Stimulated activated CD4-positive, alpha-beta T cell treated with anti-CD3 and anti-CD28 coated beads, Interleukin-12 subunit alpha, Interleukin-12 subunit beta, amount 100 ng/mL, for 24 hours (primary cell): ENCODE measurements at places on chromosomes 4 and X.

DNA sequence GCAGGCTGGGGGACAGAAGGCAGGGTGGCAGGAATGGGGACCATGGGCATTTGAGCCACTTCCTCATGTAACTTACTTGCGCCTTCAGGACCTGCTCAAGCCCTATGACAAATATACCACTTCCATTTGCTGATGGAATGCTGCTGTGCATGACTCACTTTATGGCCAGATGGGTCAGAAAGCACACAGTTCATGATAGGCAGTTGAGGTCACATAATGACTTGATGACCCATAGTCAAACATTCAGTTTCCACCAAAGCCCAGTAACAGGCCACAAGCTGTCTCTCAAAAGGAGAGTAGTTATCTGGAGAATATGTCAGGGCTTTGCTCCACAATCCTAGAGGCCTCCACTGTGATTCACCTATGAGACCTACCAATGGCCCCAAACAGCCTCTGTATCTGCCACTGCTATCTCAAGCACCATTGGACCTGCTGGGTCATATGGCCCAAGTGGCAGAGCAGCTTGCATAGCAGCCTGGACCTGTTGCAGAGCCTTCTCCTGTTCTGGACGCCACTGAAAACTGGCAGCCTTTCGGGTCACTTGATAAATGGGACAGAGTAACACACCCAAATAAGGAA, 5.3 kb upstream of the PAPSS1 start:
- DNase-seq = no peak

GRCh38 chr4:185013417-185014125, 4.7 kb upstream of the HELT start:
- DNase-seq = no peak

DNA sequence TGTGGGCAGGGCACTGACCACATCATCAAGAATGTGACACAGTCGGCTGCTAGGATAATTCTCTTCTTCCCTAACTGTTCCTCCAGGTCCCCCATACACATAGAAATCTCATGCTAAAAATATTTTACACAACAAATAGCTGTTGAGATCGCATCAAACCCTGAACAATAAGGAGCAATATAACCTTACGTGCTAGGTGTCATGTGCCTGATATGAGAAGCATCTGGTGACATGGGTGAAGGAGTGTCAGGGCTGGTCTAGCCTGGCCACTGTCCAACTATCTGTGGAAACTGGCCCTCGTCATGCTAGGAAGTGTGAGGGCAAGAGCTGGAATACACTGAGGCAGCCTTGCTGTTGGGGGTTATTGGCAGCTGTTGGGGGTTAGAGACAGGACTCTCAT, 167.3 kb upstream of the PGRMC2 start:
- DNase-seq = no peak

DNA sequence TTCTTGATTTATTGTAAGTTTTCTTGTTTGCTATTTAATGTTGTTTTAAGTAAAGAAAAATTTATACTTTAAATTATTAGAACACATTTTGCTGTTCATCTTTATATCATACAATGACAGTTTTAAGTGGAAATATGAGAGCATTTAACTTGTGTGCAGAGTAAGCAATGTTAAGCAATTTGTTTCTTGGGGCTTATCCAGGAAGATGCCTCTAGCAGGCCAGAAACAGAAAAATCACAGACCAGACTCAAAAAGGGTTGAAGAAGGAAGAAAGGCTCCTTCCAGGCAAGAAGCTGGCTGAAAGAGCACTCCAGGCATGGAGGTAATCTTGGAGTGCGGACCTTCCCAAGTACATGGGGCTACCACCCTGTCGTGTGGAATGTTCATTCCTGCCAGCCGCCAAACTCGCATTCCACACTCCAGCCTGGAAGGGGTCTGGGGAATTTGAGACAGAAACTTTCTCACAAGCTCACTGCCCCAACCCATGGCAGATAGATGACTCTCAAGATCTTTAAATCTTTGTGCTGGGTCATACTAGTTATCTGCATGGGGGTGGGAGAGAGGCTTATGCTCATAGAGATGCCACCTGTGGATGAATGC, 1521.3 kb upstream of the AGA start:
- no peak for DNase-seq

DNA sequence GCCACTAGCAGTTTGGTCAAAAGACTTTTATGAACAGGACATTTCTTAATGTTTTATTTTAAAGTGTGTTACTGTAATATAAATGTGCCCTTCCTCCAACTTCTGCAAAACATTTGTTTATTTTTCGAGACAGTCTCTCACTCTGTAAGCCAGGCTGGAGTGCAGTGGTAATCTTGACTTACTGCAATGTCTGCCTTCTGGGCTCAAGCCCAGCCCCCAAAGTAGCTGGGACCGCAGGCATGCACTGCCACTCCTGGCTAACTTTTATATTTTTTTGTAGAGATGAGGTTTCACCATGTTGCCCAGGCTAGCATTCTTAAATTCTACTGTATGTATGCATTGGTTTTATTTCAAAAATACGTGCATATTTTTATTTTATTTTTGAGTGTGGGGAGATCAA, 1201.9 kb downstream of the STIM2 start:
- DNase-seq = no peak

GRCh38 chr4:102578819-102579218, 77.7 kb downstream of the NFKB1 start:
- no peak for DNase-seq

GRCh38 chr4:150781191-150781590, 199.2 kb downstream of the MAB21L2 start:
- DNase-seq = no peak

GRCh38 chr4:12050357-12050756, 621.7 kb upstream of the HS3ST1 start:
- DNase-seq = no peak

GRCh38 chr4:145734576-145735346, 54.8 kb downstream of the C4orf51 start:
- DNase-seq = no peak

DNA sequence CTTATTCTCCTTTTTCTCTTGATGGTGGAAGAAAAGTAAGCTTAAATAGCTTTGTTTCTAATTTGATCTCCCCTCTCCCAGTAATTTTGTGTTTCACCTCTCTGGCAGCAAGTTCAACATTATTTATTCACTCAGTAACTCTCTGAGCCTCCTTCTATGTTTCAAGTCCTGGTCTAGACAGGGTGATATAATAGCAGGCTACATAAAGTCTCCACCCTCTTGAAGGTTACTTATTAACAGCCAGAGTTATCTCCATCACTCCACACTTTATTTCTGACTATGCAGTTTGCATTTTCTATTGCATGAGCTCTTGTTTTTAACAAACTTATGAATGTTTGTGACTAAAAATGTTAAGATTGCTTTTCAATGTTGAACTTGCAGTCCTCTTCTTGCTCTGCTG, 17.8 kb upstream of the ANOS1 start:
- no peak for DNase-seq

DNA sequence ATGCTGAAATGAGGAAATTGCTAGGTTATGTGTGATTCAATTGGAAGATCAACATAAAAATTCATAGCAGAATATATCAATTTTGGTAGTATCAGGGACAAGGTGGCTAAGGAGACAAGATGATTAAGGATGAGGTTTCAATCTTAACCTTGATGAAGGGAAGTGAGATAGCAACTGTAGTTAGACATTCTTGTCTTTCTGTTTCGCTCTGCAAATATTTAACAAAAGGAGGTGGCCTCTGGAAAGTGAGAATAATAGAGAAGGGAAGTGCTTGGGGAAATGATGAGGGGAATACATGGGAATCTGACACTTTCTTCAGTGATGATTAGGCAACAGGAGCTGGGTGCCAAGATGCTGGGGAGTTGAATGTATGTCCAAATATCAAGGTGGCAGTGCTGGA, 337.1 kb upstream of the PUDP start:
- DNase-seq = no peak

- no peak for DNase-seq
Observed at GRCh38 chr4:140423106-140423505, 4.3 kb downstream of the CLGN start.

GRCh38 chr4:163895378-163896005, 401.0 kb downstream of the TMA16 start:
- DNase-seq = peak; percentile 2

- DNase-seq = no peak
Observed at GRCh38 chr4:19971829-19972228, 279.9 kb upstream of the SLIT2 start.

DNA sequence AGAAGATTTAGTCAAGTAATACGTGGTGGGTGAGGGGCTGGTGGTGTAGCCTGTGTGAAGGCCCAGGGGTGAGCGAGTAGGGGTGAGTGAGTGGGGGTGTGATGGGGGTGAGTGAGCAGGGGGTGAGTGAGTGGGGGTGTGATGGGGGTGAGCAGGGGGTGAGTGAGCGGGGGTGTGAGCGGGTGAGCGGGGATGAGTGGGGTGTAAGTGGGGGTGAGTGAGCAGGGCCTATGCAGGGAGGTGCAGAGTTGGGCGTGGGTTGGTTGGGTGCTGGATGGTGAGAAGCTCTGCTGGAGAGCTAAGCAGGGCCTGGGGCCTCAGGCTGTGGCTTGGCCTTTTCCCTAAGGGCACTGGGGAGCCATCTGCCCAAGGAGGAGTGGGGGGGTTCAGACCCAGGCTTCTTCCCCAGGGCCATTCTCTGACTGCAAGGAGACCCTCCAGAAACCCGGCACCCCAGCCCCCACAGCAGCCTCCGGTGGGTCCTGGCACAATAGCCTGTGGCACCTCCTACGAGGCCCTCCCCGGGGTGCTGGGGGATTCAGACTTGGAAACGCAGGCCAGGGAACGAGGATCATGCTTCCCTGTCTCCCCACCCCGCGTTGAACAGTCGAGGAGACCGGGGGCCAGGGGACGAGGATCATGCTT, 30.4 kb downstream of the SH3TC1 start:
- no peak for DNase-seq

GRCh38 chr4:6231663-6232165, 31.4 kb upstream of the JAKMIP1 start:
- no peak for DNase-seq

- DNase-seq = no peak
Observed at GRCh38 chrX:130836447-130836846, 66.6 kb downstream of the ENOX2 start.

- DNase-seq = no peak
Observed at GRCh38 chr4:126592088-126592487, 1040.7 kb upstream of the INTU start.

GRCh38 chrX:12390301-12390700, 252.0 kb downstream of the FRMPD4 start:
- DNase-seq = no peak

GRCh38 chr4:36209941-36210649, 34.2 kb downstream of the ARAP2 start:
- no peak for DNase-seq

- DNase-seq = no peak
Observed at GRCh38 chr4:142683997-142684396, 162.1 kb downstream of the INPP4B start.

- DNase-seq = no peak
Observed at GRCh38 chr4:143396695-143397094, 60.0 kb downstream of the GAB1 start.

DNA sequence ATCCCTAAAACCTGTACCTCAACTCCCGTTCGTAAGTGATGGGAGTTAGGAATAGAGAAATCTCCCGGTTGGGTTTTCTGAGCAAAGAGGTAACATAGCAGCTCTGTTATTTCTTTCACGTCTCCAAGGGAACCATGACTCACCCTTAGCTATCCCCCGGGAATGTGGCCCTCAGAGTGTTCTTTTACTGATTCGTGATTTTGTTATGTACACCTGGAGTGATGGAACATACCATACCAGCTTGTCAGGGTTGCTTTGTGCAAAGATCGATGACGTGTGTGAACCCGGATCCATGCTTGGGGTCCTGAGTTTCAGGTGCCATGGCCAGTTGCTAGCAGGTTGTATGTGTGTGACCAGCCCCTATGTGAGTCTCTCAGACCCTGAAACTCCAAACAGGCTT, 52.6 kb downstream of the HPRT1 start:
- DNase-seq = no peak

DNA sequence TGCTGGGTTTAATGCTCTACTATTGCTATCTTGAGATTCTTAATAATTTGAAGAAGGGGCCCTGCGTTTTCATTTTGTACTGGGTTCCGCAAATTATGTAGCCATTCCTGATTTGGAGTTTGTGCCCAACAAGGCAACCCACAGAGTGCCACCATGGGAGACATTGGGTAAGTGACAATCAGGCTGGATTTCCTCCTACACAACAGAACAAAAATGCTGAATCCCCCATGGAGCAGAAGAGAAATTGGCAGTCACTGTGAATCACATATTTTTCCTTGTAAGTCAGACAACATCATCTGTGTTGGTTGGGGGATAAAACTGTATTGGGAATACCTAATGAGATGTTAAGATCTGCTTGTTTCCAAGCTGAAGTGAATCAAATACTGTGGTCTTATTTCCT, 80.9 kb downstream of the CNGA2 start:
- DNase-seq = no peak

DNA sequence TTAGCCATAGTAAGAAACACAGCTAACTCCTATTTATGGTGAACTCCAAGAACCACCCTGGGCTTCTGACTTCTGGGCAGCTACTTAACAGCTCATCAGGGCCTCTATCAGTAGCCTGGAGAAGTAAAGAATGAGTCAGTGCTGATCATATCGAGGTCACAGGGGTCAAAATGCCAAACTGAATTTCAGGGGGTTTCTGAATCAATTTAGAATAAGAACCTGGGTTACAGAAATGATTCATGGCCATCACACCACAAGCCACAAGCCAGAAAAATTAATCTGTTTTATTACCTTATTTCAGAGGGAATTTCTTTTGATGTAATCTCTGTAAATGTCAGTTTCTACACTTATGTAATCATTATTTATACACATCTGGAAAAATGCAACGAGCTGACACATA, 64.4 kb downstream of the CHST7 start:
- DNase-seq = no peak

DNA sequence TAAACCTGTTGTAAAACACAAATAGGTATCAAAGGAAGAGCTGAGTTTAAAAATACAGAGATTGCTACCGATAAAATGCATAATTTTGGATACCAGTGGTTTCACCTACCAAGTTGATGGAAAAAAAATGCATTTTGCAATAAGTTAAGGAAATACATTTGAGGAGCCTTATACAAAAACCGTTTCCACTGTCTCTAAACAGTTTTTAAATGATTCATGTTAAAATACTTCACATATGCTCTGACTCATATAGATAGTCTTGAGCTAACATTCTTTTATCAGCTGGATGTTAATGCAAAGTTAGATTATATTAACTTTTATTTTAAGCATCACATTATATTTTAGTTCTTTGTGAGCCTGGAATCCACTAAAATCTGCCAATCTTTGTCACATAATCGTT, 50.6 kb upstream of the ANKRD17 start:
- DNase-seq = no peak

DNA sequence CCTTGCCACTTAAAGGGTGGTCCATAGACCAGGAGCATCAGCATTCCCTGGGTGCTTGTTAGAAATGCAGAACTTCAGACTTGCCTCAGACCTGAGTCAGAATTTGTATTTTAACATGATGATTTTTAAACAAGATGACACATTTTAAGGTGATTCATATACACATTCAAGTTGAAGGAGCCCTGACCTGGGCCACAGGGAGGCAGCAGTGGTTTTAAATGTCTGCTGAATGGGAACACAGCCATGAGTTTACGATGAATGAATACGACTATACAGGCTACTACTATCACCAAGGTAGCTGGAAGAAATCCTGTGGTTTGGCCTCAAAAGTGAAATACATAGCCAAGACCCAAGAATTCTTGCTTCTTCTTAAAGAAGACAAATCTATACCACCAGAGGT, 2.9 kb downstream of the HDAC8 start:
- no peak for DNase-seq

GRCh38 chr4:68469482-68469881, 22.2 kb downstream of the TMPRSS11E start:
- no peak for DNase-seq

GRCh38 chr4:57100979-57101651, 9.1 kb downstream of the IGFBP7 start:
- DNase-seq = no peak

- DNase-seq = no peak
Observed at GRCh38 chrX:87813566-87813965, 296.0 kb downstream of the KLHL4 start.
